ENCODE measurements at places on chromosomes 12 and 14.

- ATAC-seq = no peak
Observed at GRCh38 chr12:109679501-109680263, 33.9 kb upstream of the FAM222A start.

DNA sequence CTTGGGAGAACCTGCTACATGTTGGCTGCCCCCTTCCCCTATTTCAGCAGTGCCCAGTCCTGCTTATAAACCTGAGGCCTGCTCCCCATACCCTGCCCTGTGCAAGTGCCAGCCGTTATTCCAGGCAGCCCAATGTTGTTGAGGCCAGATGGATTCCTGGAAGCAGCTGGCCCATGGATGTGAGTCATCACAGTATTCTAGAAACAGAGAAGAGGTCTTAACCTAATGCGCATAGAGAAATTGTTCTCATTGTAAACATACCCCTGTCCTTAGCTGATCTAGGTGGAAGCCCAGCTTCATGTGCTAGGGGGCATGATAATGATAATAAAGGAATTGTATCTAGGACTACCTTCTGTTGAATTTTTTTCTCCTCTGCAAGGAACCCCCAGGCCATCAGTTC, 69.7 kb downstream of the TSPAN11 start:
- peak; percentile 61 for ATAC-seq

GRCh38 chr14:100900837-100901390, 2.6 kb downstream of the RTL1 start:
- peak; percentile 61 for ATAC-seq

DNA sequence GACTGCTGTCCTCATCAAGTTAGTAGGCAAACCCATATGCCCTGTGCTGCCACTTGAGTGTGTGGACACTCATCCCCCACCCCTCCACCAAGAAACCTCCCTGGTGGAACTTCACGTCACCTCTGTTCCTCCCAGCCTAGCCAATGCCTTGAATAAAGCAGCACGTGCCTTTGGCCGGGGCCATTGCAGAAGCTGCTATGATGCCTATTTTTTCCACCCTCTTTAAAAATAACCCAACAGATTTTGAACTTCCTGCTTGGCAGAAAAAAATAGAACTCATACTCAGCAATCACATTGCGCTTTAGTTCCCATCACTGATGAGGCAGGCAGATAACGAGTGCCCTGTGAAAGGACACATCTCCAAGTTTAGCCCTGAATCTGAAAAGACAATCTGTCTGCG, 23.1 kb upstream of the PWP1 start:
- no peak for ATAC-seq

- ATAC-seq = no peak
Observed at GRCh38 chr12:99250091-99250490, 397.5 kb upstream of the GARIN6 start.
